Left cardiac atrium (tissue), 4 donors: ENCODE measurements at places on chromosomes 3 and 15.

DNA sequence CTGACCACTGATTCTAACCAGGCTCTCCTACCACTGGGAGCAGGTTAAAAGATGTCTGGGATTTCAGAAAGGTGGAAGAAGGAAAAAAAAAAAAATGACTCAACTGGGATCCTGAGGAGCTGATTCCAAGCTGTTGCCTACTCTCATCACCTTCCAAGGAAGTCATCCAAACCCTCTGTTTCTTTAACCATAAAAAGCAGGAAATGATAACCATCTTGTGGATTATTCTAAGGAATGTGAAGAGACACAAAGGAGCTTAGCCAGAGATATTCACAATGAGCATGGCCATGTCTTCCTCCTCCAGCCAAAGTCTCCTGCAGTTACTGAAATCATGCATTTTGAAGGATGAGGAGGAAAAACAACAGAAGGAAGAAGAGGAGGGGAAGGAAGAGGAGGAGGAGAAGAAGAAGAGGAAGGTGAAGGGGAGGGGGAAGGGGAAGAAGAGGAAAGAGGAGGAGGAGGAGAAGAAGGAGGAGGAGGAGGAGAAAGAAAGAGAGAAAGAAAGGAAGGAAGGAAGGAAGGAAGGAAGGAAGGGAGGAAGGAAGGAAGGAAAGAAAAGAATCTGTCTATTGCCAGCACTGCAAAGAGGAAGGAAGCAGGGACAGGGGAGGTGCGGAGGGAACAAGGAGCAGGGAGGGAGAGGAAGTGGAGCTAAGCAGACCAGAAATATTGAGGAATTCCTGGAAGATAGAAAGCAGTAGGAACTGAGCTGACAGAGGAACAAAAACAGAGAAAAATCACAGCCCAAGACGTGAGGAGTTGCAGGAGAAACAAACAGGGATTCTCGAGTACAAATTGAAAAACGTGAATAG, 229.2 kb downstream of the UACA start:
- DNase-seq, result no peak

- DNase-seq, result no peak
Measured at GRCh38 chr15:70382009-70382749, 284.5 kb upstream of the TLE3 start.

GRCh38 chr3:41138601-41139000, 60.7 kb upstream of the CTNNB1 start:
- DNase-seq, result no peak

DNA sequence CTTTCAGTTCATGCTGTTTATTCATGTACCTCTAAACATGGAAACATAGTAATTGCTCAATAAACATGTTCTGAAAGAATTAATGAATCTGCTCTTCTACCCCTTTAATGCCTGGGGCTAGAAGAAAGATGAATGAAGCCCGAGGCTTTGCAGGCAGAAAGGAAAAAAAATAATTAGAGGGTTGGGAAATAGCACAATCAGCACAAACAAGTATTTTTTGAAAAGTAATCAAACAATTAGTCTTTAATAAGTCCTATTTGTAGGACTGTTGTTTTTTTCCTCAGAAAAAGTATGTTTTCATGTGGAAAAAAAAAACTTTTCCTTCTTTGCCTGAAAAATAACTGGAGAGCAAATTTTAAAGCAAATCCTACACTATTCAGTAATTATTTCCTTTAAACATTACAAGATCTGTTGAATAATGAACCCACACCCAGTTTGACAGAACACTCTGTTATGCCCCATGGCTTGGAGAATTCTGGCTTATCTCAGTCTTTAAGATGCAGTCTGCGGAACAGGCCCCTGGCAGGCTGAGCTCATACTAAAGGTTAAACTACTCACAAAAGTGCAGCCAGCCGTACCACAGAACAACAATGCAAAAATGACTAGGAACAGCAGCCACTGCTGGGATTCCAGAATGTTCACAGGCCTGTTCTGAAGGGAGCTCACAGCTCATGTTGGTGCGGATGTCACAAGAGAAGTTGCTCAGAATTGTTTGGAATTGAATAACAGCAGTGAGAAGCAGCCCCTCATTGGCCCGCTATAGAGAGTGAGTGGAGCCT, 79.2 kb downstream of the ABI3BP start:
- DNase-seq, result peak; percentile 64

- no peak for DNase-seq
Measured at GRCh38 chr3:66598168-66598567, 97.3 kb upstream of the LRIG1 start.

GRCh38 chr15:63363292-63363691, 18.4 kb downstream of the CA12 start:
- DNase-seq, result no peak

DNA sequence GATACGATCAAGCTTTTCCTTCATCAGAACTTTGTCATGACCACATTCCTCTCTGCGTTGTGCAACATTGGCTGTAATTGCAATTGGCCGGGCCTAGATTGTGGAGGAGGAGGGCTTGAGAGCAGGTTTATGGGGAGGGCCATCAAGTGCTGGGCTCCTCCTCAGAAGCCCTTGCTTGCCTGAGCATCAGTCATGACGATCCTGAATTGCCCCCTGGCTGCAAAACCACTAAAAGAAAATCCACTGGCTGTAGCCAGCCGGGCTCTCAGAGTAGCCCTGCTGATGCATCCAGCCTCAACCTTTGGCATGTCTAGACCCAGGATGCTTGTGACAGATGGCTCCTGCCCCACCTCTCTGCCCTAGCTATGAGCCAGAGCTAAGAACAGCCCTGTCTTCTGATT, 13.4 kb upstream of the TRH start:
- DNase-seq, result no peak

- no peak for DNase-seq
Measured at GRCh38 chr3:128348805-128349531, 117.7 kb downstream of the DNAJB8 start.

DNA sequence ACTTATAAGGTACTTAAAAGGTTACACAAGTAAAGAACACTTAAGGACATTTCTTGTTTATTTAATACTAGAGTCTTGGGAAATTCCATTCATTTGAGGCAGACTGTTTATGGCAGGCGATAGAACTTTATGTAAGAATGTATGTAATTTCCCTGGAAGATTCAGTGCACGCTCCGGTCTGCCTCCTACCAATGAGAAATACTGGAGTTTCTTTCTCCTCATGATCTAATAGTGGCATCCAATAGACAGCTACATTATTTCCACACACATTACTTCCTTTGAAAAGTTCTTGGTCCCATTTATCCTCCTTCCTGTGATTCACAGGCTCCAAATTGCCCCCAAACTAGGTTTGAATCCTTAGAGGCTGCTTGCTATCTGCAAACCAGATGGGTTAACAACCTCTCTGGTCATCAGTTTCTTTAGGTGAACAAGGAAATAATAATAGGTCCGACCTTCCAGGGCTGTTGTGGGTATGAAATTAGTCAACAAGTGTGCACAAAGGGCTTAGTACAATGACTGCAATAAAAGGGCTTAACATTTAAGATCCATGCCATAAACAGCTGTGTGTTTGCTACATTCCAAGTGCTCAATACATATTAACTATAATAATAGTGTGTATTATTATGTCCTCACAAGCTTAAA, 30.7 kb downstream of the EIF4E3 start:
- DNase-seq, result no peak

DNA sequence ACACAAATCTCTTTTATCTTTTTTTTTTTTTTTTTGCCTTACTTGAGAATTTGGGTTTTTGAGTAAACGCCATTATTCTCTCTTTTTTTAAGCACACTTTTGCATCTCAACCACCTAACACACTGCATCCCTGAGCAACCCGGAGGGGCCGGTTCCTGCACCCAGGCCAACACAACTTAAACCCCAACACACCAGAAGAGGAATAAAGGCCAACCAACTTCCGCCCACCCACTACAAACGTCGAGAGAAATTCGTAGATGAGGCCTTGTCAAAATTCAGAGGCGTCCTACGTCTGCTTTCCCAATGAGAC, 389 bp upstream of the CCNB2 start:
- DNase-seq, result peak; percentile 20

- DNase-seq, result no peak
Measured at GRCh38 chr3:45000823-45001222, 24.8 kb downstream of the EXOSC7 start.

GRCh38 chr3:186340204-186340603, 21.8 kb downstream of the DGKG start:
- no peak for DNase-seq

- DNase-seq, result no peak
Measured at GRCh38 chr3:61919371-61919770, 358.0 kb downstream of the PTPRG start.

DNA sequence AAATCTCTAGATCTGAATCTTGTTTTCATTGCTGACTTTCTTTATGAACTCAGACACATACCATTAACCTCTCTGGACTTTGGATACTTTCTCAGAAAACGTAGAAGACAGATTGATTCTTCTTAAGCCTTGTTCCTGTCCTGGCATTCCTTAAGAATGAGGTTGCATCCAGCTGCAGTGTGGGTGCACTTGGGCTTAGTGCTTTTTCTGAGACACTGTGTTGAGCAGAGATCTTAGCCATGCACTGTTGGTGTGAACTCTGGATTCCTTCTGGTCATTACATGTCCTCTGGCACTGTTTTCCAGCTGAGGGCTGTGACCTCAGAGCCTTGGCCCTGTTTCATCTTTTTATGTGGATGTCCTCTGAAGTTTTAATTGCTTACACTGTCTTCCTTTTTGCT, 428.3 kb downstream of the CNTN4 start:
- DNase-seq, result no peak

DNA sequence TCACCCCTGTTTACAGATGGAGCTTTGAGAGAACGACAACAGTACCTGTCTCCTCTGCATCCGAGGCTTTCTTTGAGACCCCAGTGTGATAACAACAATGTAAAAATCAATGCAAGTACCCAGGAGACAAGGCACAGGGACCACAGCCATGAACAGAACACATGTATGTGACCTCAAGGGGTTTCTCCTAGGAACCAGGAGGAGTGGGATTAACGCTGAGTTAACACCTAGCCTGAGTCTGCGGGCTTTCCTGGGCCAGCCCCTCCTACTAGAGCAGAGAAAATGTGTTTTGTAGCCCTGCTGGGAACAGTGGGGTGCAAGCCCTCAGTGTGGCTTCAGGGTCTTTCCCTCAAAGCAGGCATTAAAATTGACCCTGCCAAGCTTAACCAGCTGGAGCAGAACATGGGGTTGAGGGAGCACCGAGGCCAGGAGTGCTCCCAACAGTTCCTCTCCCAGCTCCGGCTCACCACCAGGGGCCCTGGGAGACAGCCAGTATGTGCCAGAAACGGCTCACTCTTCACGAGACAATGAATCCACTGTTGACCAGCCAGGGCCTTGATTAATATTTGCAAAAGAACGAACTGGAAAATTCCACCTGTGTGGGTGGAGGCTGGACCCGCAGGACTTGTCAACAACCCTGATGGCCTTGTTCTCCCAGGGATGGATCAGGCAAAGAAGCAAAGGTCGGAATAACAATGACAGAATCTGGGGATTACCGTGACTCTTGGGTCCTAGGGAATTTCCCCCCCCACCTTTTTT, 3.6 kb downstream of the CHDH start:
- DNase-seq, result no peak

DNA sequence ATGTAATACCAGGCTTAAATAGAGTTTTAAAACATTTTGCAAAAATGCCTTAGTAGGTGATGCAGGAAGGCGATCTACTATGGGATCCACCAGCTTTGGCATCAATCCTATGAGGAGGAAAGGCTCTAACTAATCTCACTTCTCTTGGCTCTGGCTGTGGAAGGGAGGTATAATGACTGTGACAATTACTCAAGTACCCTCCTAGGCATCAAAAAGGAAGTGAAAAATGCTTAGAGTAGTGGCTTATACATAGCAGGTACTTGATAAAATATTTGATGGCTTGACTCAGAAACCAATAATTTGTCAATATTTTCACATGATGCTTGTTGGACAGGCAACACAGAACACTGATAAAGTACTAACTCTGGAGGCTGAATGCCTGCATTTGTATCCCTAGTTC, 34.1 kb upstream of the SERPINI2 start:
- DNase-seq, result no peak

DNA sequence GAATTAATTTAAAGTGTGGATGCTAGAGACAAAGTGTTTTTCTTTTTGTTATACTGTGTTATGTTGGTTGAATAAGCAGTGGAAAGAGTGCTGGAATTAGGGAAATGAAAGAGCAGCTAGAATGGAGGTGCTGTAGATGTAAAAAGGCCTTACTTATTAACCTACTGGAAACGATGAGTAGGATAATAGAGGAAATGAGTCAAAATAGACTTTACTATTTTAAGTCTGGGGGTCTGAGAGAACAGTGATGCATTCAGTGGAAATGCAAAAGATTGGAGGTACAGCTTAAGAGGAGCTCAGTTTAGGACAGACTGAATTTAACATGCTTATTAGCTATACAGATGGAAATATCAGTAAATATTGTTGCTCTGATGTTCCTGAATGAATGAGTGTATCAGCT, 674.0 kb downstream of the OTOL1 start:
- DNase-seq, result no peak

GRCh38 chr15:35680951-35681350, 135.0 kb upstream of the DPH6 start:
- no peak for DNase-seq

GRCh38 chr3:197431346-197431910, 124.3 kb downstream of the BDH1 start:
- DNase-seq, result no peak

GRCh38 chr3:119628816-119629445, 31.2 kb downstream of the PLA1A start:
- DNase-seq, result no peak

GRCh38 chr15:42139596-42139995, 16.8 kb downstream of the PLA2G4F start:
- DNase-seq, result no peak

- DNase-seq, result no peak
Measured at GRCh38 chr15:70535071-70535954, 228.0 kb downstream of the UACA start.

DNA sequence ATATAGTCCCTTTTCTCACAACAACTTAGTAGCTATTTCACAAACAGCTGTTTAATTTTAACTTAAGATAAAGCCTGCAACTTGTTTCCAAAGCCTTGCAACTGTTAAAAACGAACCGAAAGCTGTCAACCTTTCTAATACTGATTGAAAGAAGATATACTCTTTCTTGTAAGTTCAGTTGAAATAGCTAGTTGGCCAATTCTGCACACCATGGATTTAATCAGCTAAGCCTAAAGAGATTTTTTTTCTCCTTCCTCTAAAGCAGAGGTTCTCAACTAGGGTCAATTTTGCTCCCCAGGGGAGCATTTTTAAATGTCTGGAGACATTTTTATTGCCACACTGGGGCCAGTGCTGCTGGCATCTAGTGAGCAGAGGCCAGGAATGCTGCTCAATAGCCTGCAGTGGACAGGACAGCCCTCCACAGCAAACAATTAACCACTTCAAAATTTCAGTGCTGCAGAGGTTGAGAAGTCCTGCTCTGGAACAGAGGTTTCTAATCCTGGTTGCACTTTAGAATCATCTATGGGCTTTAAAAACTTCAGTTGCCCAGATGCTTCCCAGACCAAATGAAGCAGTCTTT, 26.2 kb downstream of the MINDY4B start:
- no peak for DNase-seq

- DNase-seq, result no peak
Measured at GRCh38 chr3:13832130-13832529, 47.7 kb downstream of the WNT7A start.

DNA sequence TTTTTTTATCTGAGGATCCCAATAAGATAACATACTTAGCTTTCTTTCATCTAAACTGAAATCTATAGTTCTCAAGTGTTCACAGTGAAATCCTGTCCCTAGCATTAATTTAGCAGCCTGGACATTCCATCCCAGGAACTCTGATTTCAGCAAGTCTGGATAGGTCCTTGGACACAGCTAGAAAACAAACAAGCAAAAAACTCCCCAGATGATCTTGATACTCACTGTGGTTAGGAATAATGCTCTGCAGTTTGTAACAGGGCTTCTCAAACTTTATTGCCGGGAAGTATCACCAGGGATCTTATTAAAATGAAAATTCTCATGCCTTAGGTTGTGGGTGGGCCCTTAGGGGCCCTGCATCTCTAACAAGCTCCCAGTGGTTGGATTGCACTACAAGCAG, 24.3 kb downstream of the THBS1 start:
- DNase-seq, result no peak
